Myocyte (in vitro differentiated cells): ENCODE measurements at places on chromosomes 12 and 14. TPM values are rescaled to one million over a fixed set of nuclear protein-coding genes. Genes with fewer than 3 reads are reported as not detected.

The MIP gene
- 0.24 TPM in 1 of 2 replicates, not detected in the other for total RNA-seq

The GPR162 gene
- 2.5 and 4.6 TPM in 2 replicates for total RNA-seq

The PROX2 gene
- total RNA-seq = not detected in 2 replicates

The GPD1 gene
- 39.9 and 54.1 TPM in 2 replicates for total RNA-seq

The DLGAP5 gene
- 0.27 and 0.94 TPM in 2 replicates for total RNA-seq

The FAM222A gene
- 5.7 and 9.1 TPM in 2 replicates for total RNA-seq

The AVPR1A gene
- not detected in 2 replicates for total RNA-seq

The C1QL4 gene
- 37.7 and 119 TPM in 2 replicates for total RNA-seq

The RDH12 gene
- total RNA-seq = 0.16 TPM in 1 of 2 replicates, not detected in the other

The ACOT4 gene
- total RNA-seq = 0.05 and 0.13 TPM in 2 replicates

The GPRC5D gene
- not detected in 2 replicates for total RNA-seq

The CAND1 gene
- 86.0 and 124 TPM in 2 replicates for total RNA-seq

The TAS2R42 gene
- not detected in 2 replicates for total RNA-seq

The TMPRSS12 gene
- total RNA-seq = not detected in 2 replicates
